Left lobe of liver (tissue), 2 donors: ENCODE measurements at places on chromosomes 4 and X.
A peak's percentile ranks its signal among the peaks of the same experiment; 100 is the strongest.

GRCh38 chr4:187190390-187190789, 466.7 kb upstream of the FAT1 start:
- DNase-seq: no peak

- peak; percentile 66 for DNase-seq
Observed at GRCh38 chr4:183905593-183906488, 734 bp downstream of the STOX2 start.

DNA sequence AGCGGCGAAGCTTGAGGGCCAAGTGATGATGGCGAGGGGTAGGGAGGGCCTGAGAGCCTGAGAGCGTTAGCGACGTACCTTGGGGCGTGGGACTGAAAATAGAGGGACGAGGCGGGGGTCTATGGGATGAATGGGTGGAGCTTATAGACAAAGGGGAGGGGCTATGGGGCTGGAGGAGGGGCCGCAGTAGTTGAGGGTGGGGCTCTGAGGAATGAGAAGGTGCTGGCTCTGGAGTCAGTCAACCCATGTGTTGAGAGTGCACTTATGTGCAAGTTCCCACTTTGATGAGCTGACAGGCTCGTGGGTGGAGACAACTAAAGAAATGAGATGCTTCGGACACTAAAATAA, 488 bp downstream of the TBC1D25 start:
- no peak for DNase-seq

DNA sequence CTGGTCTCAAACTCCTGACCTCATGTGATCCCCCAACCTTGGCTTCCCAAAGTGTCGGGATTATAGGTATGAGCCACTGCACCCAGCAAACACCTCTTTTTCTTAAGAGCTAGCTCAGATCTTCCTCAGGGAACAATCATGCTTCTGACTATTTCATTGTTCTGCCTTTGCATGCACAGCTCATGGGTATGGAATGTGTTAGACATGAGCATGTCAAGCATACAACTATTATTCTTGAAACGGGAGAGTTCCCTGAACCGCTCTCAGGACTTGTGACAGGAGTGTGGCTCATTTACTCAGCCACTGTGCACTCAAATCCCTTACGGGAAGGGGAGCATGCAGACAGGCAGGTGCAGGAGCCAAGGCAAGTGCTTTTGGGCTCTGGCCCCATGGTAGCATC, 231.7 kb upstream of the TAPT1 start:
- DNase-seq: no peak

- DNase-seq: no peak
Observed at GRCh38 chr4:163606896-163607691, 112.6 kb downstream of the TMA16 start.

GRCh38 chr4:171676555-171677215, 136.5 kb upstream of the GALNTL6 start:
- no peak for DNase-seq
